Activated CD4-positive, alpha-beta memory T cell treated with anti-CD3 and anti-CD28 coated beads for 36 hours (primary cell): ENCODE measurements at places on chromosomes 16 and 17. TPM values are rescaled to one million over a fixed set of nuclear protein-coding genes. Genes with fewer than 3 reads are reported as not detected.

The TUBD1 gene
- total RNA-seq, result 12.7 TPM

The MMP25 gene
- 2.2 TPM for total RNA-seq

The PLA2G10 gene
- not detected for total RNA-seq

The MAP2K6 gene
- total RNA-seq, result 2.2 TPM

The CCL8 gene
- total RNA-seq, result not detected

The TEX19 gene
- not detected for total RNA-seq

The PIK3R6 gene
- 0.63 TPM for total RNA-seq

The TBC1D3 gene
- total RNA-seq, result not detected

The TMEM170A gene
- total RNA-seq, result 24.3 TPM

The CES3 gene
- total RNA-seq, result 1.6 TPM

The CDH3 gene
- total RNA-seq, result 5.2 TPM

The ETV4 gene
- 2.7 TPM for total RNA-seq

The OR3A2 gene
- 2.7 TPM for total RNA-seq

The MT1E gene
- total RNA-seq, result 4.8 TPM

The TPSG1 gene
- not detected for total RNA-seq

- DNase-seq, result no peak
- no peak overlapping the region for H3K4me3 ChIP-seq
- H3K27ac ChIP-seq, result no peak overlapping the region
- no peaks in the 10 kb centered on the region for H3K36me3 ChIP-seq
- H3K4me1 ChIP-seq, result no peaks in the 10 kb centered on the region
Observed at GRCh38 chr16:13883276-13883675, 36.7 kb upstream of the ERCC4 start.

- H3K27me3 ChIP-seq, result peaks cover 9% of the 10 kb centered on the region
- no peaks in the 10 kb centered on the region for H3K36me3 ChIP-seq
- peak; percentile 59 for DNase-seq
- no peak overlapping the region for H3K27ac ChIP-seq
- peak overlapping the region; percentile 59 for H3K4me3 ChIP-seq
Observed at GRCh38 chr16:31477220-31478216, 5.4 kb upstream of the SLC5A2 start.

DNA sequence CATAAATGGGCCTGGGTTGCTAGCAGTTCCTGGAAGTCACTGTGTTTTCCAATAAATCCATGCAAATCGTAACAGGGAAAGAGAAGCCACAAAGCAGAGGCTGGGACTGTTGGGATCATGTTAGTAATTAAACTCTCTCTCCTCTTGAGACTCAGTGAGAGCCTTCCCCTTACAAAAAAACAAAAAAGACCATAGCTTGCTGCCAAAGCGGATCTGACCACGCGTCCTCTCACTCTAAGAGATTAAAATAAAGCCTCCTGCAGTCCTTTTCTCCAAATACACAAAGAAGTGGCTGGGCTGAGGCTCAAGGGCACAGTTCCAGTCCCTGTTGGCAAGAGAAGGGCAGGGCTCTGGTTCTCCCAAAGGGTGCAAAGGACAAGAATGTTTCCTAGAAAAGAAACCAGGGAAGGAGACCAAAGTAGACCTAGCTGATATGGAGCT lies 38.5 kb downstream of the PIGL start:
- no peak overlapping the region for H3K27ac ChIP-seq
- H3K4me3 ChIP-seq, result no peak overlapping the region
- no peaks in the 10 kb centered on the region for H3K27me3 ChIP-seq
- peaks cover 4% of the 10 kb centered on the region for H3K36me3 ChIP-seq

DNA sequence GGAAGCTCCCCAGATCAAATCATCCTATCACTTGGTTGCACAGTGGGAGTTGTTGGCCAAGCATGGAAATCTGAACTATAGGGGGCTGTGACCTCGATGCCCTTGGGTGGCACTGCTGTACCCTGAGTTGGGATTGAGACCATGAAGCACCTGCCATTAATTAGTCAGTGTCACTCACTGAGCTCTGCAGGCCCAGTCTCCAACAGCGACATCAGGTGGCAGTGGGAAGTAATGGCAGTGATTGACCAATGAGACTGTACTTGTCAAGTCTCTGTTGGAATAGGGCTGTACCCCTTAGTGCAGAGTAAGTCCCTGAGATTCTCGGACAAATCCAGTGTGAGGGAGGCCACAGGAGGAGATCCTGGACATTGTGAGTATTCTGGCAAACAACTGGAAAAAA lies 118.0 kb upstream of the RPL38 start:
- no peak overlapping the region for H3K4me3 ChIP-seq
- H3K27me3 ChIP-seq, result peaks cover 10% of the 10 kb centered on the region
- H3K4me1 ChIP-seq, result no peaks in the 10 kb centered on the region
- H3K36me3 ChIP-seq, result no peaks in the 10 kb centered on the region

- peaks cover 11% of the 10 kb centered on the region for H3K4me1 ChIP-seq
- no peak overlapping the region for H3K27ac ChIP-seq
- peaks cover 48% of the 10 kb centered on the region for H3K36me3 ChIP-seq
- no peaks in the 10 kb centered on the region for H3K27me3 ChIP-seq
- DNase-seq, result no peak
- no peak overlapping the region for H3K4me3 ChIP-seq
Observed at GRCh38 chr17:81582749-81583148, 30.6 kb upstream of the FAAP100 start.

GRCh38 chr17:48037036-48037837 lies at the start of gene COPZ2:
TSS of gene COPZ2 (minus strand) at chr17:48037797. CDS start at chr17:48037777, 20 bp downstream.
- peak; percentile 76 for DNase-seq
- no peaks in the 10 kb centered on the region for H3K36me3 ChIP-seq
- H3K4me3 ChIP-seq, result peak within 1 kb of the TSS; percentile 78
- H3K27me3 ChIP-seq, result peaks cover 36% of the 10 kb centered on the region

DNA sequence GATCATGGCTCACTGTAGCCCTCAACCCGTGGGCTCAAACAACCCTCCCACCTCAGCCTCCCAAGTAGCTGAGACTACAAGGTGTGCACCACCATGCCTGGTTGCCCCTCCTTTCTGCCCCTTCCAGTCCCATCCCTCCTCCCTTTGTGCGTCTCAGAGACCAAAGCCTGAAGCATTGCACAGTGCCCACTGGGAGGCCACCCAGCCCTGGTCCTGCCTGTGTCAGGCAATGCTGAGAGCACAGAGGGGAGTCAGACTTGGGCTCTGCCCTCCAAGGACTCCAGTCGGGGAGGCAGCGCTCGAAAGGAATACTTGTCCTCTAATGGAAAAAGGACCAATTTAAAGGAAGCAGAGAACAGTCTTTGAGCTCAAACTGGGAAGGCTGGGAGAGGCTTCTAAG lies 20.4 kb downstream of the RAI1 start:
- H3K4me3 ChIP-seq, result no peak overlapping the region
- H3K4me1 ChIP-seq, result peaks cover 2% of the 10 kb centered on the region
- no peaks in the 10 kb centered on the region for H3K27me3 ChIP-seq
- DNase-seq, result no peak
- no peaks in the 10 kb centered on the region for H3K36me3 ChIP-seq
- H3K27ac ChIP-seq, result no peak overlapping the region

GRCh38 chr16:52528393-52529065 lies 18.4 kb downstream of the TOX3 start:
- H3K27me3 ChIP-seq, result no peaks in the 10 kb centered on the region
- H3K27ac ChIP-seq, result no peak overlapping the region
- DNase-seq, result no peak
- no peaks in the 10 kb centered on the region for H3K36me3 ChIP-seq

- H3K27me3 ChIP-seq, result no peaks in the 10 kb centered on the region
- DNase-seq, result no peak
- peaks cover 33% of the 10 kb centered on the region for H3K4me1 ChIP-seq
- no peak overlapping the region for H3K4me3 ChIP-seq
Observed at GRCh38 chr17:17842111-17842876, 5.5 kb upstream of the SREBF1 start.

- H3K27ac ChIP-seq, result no peak overlapping the region
- no peak overlapping the region for H3K4me3 ChIP-seq
- peaks cover 6% of the 10 kb centered on the region for H3K27me3 ChIP-seq
- H3K4me1 ChIP-seq, result no peaks in the 10 kb centered on the region
- no peaks in the 10 kb centered on the region for H3K36me3 ChIP-seq
Observed at GRCh38 chr17:79913451-79913850, 74.2 kb upstream of the CBX4 start.

GRCh38 chr17:62955841-62956352 lies 10.1 kb upstream of the TANC2 start:
- H3K4me1 ChIP-seq, result no peaks in the 10 kb centered on the region
- no peak overlapping the region for H3K4me3 ChIP-seq
- no peak overlapping the region for H3K27ac ChIP-seq
- no peak for DNase-seq

GRCh38 chr16:19240494-19240893 lies 45.0 kb upstream of the CLEC19A start:
- DNase-seq, result no peak
- H3K36me3 ChIP-seq, result no peaks in the 10 kb centered on the region
- no peaks in the 10 kb centered on the region for H3K27me3 ChIP-seq
- no peak overlapping the region for H3K4me3 ChIP-seq
- H3K27ac ChIP-seq, result no peak overlapping the region

DNA sequence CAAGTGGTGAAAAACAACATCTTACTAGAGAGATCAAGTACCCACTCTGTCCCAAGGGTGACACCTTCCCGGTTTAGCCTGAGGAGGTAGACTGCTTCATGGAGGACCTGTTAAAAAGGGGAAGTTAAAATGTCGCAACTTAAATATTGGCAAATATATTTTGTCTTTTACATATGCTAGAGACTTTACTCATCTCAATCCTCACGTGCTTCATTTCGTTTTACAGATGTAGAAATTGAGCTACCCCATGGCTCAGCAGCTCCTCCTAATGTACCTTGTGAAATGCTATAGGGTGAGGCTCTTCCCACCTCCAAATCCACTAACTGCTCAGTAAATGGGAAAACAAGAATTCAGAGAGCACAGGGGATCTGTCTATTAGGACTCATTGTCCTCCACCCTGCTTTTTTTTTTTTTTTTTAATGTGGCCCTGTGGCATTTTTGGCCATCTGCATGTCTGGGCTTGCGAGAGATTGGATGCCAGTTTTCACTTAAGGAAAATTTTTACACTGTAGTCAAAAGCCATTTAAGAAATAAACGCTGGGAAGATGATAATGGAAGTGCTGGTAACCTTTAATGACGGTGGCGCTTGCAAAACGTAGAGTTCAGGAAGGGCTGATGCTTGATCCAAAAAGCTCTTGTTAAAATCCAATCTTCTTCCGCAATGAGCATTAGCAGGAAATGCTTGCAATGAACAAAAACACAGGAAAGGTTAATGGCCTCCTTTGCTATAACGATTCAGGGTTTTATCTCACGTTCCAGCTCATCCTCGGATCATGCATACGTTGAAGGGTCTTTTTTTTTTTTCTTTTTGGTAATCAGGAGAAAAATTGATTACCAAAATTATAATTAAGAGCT lies 39.8 kb downstream of the HSBP1 start:
- DNase-seq, result no peak
- no peak overlapping the region for H3K27ac ChIP-seq
- no peaks in the 10 kb centered on the region for H3K36me3 ChIP-seq
- H3K4me3 ChIP-seq, result no peak overlapping the region
- H3K27me3 ChIP-seq, result no peaks in the 10 kb centered on the region
- H3K4me1 ChIP-seq, result no peaks in the 10 kb centered on the region

- peaks cover 7% of the 10 kb centered on the region for H3K27me3 ChIP-seq
- H3K27ac ChIP-seq, result no peak overlapping the region
- peaks cover 21% of the 10 kb centered on the region for H3K4me1 ChIP-seq
- no peak overlapping the region for H3K4me3 ChIP-seq
- H3K36me3 ChIP-seq, result peaks cover 2% of the 10 kb centered on the region
Observed at GRCh38 chr17:41551365-41551764, 20.5 kb downstream of the KRT9 start.

DNA sequence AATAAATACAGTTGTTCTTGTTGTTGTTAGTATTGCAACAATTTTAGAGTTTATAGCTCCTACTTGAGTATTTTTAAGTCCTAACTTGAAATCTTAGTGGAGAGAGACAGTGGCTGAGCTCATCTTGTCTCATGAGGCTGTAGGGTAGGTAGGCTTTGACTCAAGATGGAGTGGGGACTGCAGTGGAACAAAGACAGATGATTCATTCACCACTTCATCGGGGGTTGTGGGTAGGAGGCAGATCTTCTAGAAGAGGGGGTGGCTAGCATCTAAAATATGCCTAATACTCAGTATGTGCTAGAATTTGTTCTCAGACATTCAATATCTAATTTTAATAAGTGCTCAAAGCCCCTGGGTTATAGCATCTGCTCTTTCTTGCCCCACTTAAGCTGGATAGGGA lies 13.1 kb upstream of the MMD start:
- H3K4me3 ChIP-seq, result no peak overlapping the region
- H3K36me3 ChIP-seq, result no peaks in the 10 kb centered on the region
- H3K27me3 ChIP-seq, result peaks cover 21% of the 10 kb centered on the region
- no peak overlapping the region for H3K27ac ChIP-seq
- peak; percentile 41 for DNase-seq

DNA sequence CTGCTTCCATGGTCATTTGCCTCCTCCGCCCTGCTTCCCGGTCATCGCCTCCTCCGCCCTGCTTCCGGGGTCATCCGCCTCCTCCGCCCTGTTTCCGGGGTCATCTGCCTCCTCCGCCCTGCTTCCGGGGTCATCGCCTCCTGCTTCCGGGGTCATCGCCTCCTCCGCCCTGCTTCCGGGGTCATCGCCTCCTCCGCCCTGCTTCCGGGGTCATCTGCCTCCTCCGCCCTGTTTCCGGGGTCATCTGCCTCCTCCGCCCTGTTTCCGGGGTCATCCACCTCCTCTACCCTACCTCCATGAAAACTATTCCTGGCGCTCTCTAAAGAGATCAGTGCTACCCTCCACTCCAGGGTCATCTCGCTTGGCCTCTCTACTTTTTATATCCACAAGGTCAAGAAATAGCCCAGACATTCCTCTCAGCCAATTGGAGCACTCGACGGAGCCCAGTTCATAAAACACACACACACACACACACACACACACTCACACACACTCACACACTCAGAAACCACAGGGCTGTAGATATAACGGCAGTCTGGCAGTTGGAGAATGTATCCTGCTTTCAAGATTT lies 44.8 kb downstream of the TRARG1 start:
- H3K4me3 ChIP-seq, result no peak overlapping the region
- H3K4me1 ChIP-seq, result no peaks in the 10 kb centered on the region
- H3K27me3 ChIP-seq, result no peaks in the 10 kb centered on the region
- no peak overlapping the region for H3K27ac ChIP-seq
- no peak for DNase-seq

GRCh38 chr16:67170168-67170948 lies at the start of gene NOL3:
TSS of gene NOL3 (plus strand) at chr16:67170538.
- H3K4me3 ChIP-seq, result peak within 1 kb of the TSS; percentile 76
- peaks cover 46% of the 10 kb centered on the region for H3K27me3 ChIP-seq
- no peaks in the 10 kb centered on the region for H3K36me3 ChIP-seq
- DNase-seq, result peak; percentile 80
- H3K4me1 ChIP-seq, result peaks cover 36% of the 10 kb centered on the region

DNA sequence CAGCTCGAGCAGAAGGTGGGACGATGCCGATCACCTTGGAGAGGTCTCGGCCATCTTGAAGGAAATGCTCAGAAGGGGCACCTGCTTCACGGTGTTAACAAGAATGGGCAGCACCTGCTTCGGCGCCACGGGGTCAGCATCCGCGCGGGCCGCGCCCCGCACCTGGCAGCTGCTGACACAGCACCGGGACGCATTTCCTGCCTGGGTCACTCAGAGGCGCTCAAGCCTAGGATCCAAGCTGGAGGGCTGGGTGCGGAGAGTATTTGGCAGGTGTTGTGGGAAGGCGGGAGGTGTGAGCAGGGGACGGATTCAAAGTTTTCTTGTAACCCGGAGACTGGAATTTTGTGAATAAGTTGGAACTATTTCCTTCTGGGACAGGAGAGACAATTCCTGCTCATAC lies 39.3 kb upstream of the AKTIP start:
- peaks cover 34% of the 10 kb centered on the region for H3K4me1 ChIP-seq
- no peak overlapping the region for H3K4me3 ChIP-seq
- DNase-seq, result no peak
- H3K36me3 ChIP-seq, result no peaks in the 10 kb centered on the region
- H3K27ac ChIP-seq, result no peak overlapping the region
